Activated CD8-positive, alpha-beta memory T cell treated with anti-CD3 and anti-CD28 coated beads for 24 hours (primary cell): ENCODE measurements at places on chromosomes 2 and 18.

DNA sequence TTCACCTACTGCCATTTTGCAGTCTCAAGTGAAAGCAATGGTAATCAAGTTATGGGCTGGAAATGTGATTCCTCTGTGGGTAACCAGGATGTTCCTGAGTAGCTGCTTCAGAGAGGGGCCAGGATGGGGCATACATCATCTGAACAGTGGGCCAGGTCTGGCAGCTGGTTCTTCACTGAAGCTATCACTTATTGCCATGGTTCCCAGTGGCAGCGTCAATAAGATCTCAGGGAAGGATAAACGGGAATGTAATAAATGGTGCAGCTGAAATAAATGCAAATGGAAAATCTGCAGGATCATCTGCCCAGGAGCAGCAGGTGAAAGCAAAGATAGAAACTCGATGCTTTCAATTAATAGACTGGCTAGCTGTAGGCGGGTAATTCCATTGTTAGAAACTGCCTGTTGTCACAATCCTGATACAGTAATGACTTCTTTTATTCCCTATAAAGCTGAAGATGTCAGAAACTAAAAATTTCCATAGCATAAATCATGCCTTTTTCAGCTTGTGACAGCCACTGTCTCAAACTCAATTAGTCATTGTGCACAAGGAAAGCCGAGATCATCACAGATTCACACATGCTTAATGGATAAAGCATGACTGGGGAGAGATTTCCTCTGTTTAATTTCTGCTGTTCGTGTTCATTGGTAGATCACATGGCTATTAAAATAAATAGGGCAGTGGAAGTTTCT is 56.2 kb upstream of the CCDC85A start:
- no peak for DNase-seq

DNA sequence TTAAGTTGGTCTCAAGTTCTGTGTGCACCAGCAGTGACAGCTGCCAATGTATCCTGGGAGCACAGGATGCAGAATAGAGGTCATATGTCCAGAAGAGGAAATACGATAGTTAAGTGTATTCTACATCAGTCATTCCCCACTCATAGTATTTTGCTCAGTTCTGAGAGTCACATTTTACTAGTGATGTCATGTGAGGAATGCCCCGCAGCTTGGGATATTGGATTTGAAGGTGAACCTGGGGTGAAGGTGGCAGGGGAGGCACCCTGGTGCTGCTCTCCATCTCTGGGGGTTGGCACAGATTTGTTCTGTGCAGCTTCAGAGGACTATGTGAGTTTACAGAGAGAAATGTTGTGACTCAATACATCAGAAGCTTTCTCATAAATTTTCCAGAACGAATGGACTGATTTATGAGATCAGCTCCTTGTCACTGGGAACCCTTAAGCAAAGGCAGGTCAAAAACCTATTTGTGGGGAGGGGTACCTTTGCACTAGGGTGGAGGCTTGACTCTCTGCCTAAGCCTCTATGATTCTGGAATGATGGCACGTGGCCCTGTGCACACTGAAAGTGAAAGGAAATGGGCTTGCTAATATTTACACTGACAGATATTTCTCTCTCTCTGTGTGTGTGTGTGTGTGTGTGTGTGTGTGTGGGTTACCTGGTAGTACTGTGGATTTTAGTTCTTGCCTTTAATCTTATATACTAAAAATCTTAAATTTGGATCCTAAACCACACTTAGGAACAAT is 95.9 kb downstream of the NEB start:
- DNase-seq: peak; percentile 62

- DNase-seq: no peak
Observed at GRCh38 chr2:32940316-32940997, 6.3 kb upstream of the LTBP1 start.

DNA sequence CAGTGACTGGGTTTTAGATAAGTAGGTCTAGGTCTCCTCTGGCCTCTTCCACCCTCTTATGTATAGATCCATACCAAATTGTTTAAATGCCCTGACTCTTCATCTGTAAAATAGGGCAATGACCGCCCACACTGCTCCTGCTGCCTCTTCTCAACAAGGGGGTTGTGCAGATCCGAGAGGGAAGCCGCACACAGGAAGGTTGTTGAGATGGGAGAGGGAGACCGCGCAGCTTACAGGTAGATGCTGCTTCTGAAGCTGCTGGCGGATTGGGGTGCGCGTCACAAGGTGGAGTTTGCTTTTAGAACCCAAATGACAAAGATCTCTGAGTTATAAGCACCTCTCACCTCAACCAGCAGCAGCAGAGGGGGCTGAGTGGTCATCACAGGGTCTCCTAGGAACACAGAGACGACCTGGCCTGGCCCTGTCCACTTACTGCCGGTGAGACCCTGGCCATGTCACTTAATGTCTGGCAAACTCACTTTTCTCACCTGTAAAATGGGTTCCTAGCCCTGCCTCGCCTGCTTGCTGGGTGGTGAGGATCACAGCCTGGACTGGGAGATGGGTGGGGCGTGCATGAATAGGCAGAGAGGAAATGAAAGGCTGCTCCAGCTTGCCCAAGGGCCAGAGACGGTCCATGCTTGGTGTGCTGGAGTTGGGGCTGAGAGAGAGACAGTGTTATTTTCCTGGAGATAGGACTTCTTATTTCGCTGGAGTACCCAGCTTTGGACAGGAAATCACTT is 251.3 kb downstream of the EIPR1 start:
- no peak for DNase-seq

GRCh38 chr2:3647831-3648651 is 10.0 kb upstream of the ALLC start:
- DNase-seq: no peak
